Fibroblast of mammary gland (primary cell): ENCODE measurements at places on chromosomes 1 and 21.
A peak's percentile ranks its signal among the peaks of the same experiment; 100 is the strongest.

DNA sequence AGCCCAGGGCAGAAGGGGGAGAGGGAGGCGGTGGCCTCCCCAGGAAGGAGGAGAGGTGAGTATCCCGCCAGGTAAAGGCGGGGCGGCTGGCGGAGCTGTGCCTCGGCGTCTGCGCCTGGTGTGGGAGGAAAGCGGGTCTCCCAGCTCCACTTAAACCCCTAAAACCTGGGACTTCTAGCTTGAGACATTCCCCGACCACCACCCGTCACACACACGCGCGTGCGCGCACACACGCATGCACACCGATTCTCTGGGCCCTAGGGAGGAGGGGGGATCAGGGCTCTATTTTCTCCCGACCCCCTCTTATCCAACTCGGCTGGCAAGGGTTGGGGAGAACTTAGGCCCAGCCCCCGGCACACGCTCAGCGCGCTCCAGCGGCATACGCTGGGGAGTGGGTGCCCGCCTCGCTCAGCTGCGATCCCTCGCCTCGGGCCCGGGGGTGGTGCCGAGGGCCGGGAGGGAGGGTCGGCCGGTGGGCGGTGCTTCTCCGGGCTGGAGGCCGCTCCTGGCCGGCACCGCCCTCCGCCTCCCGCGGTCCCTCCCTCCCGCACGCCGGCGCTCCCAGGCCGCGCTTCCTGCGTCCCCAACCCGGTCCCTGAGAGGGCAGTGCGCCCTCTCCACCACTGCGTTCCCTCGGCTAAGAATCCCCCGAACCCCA lies at the start of gene TMEM51:
TMEM51 (plus strand) TSS at position 564 of the 658 bp plus-strand sequence. CDS start 61,341 bp downstream, outside the sequence.
- peak; percentile 30 for DNase-seq

- DNase-seq, result peak; percentile 82
Measured at GRCh38 chr1:243842978-243843511, 7.0 kb downstream of the AKT3 start.

GRCh38 chr1:246591958-246592357 lies 25.7 kb downstream of the CNST start:
- DNase-seq, result peak; percentile 37

GRCh38 chr1:59892841-59893811 lies 33.4 kb downstream of the CYP2J2 start:
- DNase-seq, result no peak

GRCh38 chr21:18913914-18914313 lies 510.3 kb upstream of the TMPRSS15 start:
- DNase-seq, result no peak

- peak; percentile 99 for DNase-seq
Measured at GRCh38 chr21:26140164-26140579, 30.4 kb downstream of the APP start.

DNA sequence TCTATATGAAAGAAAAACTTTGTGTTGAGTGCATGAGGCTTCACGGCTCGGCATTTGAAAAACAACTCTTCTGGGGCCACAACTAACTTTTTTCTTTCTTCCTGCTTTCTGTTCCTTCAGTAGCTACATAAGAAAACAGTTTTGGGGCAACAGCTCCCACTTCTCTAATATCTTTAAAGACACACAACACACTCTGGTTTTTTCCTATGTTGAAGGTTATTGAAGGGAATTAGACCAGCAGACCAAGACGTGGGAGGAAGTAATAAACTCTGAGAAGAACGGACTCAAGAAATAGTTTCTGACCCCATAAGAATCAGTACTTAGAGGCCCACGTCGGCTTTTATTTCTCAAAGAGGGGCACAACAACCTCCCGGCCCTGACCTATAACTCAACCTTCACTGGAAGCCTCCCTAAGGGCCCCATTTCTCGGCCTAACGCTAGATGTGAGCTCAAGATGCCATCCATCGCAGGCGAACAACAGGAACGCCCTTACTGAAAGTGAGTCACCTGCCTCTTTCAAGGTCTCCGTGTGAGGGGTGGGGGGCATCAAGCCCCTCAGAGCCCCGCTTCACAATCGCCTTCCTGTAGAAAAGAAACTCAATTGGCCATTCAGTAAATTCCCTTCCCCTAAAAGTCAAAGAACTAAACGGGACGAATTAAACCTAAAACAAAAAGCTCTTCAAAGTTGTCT lies 844 bp downstream of the ZMYM6 start:
- peak; percentile 62 for DNase-seq

- DNase-seq, result no peak
Measured at GRCh38 chr1:210233216-210233494, 559 bp downstream of the SERTAD4 start.

GRCh38 chr1:197557302-197557701 lies 218.0 kb downstream of the DENND1B start:
- peak; percentile 23 for DNase-seq

GRCh38 chr1:44568128-44568900 lies 106.0 kb downstream of the TMEM53 start:
- no peak for DNase-seq

GRCh38 chr1:8330271-8331125 lies 12.6 kb downstream of the SLC45A1 start:
- no peak for DNase-seq

- DNase-seq, result peak; percentile 72
Measured at GRCh38 chr1:216600730-216601609, 122.3 kb downstream of the ESRRG start.

DNA sequence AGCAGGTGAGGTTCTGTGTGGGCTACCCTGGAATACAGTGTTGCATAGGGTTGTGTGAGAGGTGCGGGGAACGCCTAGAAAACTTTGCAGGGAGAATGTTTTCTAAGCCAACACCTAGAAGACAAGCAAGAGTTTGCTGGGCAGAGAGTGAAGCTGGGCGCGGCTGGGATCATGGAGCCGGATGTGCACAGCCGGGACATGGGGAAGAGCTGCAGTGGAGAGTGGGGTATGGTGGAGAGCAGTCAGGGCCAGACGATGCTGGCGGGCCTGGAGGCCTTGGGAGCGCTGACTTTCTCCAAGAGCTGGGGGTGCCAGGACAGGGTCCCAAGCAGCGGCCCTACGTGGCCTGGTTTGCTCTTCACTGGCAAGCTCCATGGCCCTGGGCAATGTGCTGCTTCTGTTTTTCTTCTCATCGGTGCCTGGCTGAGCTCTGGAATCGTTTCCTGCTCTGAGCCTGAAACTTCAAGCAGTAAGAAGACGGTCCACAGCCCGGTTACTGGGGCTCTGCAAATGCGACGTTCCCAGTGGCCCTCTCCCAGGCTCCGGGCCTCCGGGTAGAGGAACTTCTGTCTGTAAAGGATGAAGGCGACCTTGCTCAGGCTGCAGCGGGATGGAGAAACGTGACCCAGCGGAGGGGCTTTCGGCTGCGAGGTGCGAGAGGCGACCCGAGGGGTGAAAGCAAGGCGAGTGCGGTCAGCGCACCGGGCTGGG lies 51.9 kb upstream of the CD34 start:
- peak; percentile 41 for DNase-seq

DNA sequence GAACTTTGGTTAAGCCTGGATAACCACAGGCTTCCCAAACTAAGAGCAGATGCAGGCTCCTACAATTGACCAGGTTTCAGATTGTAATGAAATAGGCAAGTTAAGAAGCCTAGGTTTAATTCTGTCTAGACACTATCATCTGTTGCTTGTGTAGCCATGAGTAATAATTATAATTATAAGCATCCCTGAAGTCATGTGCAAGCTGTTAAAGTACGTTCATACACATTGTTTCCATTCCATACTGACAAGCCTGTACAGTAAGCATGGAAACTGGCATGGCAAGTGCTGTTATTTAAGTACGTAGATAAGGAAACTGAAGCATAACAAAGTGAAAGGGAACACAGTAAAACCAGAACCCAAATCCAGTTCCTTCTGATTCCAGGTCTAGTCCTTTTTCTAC lies 557.2 kb upstream of the BEND5 start:
- no peak for DNase-seq

GRCh38 chr21:24163539-24163938 lies 1443.7 kb downstream of the MRPL39 start:
- no peak for DNase-seq

DNA sequence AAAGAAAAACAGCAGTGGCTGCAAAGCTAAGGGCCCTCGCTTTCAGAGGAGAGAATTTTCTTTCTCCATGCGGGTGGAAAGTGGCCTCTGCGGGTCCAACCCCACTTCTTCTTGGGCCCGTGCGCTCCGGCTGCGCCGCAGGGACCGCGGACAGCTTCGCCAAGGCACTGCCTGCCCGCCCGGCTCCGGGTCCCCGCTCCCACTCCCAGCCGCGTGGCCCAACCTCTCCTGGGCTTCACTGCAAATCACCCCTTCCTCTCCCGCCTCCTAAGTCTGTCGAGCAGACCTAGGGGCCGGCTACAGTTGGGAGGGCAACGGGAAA lies 1.0 kb upstream of the RUNX3 start:
- no peak for DNase-seq

- no peak for DNase-seq
Measured at GRCh38 chr1:154265586-154265985, 6.8 kb upstream of the HAX1 start.

DNA sequence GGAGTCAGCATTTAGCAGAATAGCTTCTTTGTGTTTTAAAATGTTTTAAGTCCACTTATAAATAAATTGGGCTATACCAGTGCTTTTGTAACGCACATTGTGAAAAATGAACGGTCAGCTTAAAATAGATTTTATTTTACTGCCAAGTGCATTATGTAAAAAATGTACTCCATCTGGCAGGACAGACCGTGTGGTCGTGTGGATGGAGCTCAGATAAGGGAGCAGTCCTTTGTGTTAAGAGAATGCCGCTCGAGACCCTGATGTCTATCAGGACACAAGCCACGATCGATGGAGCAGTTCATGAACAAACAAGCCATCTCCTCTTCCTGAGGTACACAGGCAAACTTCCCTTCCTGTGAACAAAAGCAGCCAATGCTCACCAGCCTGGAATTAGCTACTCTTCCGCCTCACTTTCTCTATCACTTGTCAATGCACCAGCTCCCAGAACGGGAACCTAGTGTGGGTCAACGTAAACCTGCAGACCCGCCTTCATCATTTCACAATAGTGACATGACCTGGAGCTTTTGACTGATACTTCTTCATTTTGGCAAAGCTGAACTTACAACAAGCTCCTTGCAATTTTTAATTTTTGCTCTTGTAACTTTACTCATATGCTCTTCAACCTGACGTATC lies 243.5 kb downstream of the TGFB2 start:
- DNase-seq, result no peak

DNA sequence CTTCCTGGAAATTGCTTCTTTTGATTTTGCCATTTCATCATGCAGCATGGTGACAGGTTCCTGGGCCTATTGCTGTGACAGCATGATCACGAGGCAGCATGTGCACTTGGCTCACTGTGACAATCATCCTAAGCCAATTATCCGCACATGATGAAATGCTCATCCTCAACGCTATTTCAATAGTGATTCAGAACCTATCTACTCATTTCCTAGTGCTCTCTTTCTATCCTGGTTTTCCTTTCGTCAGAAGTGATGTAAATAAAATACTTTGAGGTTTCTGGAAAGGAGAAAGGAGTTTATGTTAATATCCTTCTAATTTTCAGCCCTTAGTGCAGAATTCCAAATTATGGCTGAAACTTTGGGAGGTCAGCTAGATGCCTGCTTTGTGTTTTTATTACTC lies 110.6 kb upstream of the ADAMTS5 start:
- peak; percentile 63 for DNase-seq

DNA sequence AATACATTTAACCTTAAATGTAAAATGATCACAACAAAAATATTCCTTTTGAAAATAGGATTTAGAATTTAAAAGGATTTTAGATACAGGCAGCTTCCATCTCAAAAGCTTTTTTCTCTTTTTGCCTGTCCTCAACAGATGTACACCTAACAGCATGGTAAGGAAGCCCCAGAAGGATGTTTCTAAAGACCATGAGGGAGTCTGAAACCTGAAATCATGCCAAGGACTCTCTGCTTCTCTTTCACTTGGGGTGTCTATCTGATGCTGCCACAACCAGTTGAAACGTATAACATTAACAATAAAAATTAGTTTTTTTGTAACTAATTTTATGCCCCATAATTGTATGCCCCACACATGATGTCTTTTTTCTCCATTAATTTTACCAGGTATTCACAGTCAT lies 5.4 kb upstream of the ZNF281 start:
- peak; percentile 30 for DNase-seq

DNA sequence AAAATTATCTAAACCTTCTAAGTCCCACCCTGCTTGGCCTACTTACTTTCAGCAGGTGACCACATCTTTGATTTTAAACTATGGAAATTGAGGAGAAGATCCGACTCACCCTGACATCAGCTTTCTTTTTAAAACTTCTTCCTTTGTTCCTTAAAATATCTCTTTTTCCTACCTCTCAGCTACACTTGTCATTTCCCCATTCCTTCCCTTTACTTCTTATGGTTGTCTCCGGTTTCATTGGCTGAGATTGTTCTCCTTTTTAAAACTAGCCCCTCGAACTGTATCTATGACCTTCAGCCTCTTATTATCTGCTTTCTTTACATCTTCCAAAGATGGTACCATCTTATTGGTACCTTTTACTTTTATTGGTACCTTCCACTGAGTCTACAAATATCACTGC lies 87.8 kb upstream of the NRIP1 start:
- DNase-seq, result no peak

DNA sequence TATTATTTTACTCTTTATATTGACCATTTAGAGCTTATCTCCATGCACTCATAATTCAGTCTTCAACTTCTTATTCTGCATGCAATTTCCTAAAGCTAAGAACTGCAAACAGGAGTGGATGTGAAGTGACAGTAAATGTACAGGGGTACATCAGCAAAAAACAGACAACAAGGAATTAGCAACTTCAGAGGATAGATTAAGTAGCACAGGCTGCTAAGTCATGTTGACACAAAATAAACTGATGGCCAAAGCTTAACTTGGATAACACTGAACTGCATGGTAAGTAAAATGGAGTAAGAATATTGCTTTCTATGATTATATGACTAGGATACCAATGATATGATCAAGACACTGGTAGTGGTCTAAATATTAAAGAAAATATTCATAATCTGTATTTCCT lies 66.5 kb downstream of the USP24 start:
- no peak for DNase-seq

- no peak for DNase-seq
Measured at GRCh38 chr1:60287536-60287935, 214.0 kb upstream of the C1orf87 start.

- DNase-seq, result peak; percentile 80
Measured at GRCh38 chr21:35616090-35616489, 444.2 kb downstream of the SETD4 start.

DNA sequence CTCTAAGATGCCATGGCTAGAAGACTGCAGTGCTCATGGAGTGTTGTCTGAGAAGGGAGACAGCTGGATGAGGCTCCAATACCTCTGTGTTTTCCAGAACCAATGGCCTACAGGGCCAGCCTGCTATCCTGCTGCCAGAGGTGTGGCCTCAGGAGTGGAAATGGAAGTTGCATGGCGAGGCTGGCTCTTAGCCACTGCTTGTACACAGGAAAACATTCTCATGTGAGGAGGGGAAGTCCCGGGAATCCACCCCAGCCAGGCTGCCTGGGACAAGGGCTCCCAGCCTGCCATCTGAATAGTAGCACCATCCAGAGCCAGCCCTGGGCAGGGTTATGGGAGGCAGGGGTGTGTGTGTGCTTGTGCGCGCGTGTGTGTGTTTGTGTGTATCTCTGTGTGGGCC lies 56.5 kb downstream of the SDC3 start:
- no peak for DNase-seq

- no peak for DNase-seq
Measured at GRCh38 chr1:211641044-211641800, 34.2 kb downstream of the NEK2 start.
